Activated CD4-positive, alpha-beta T cell treated with anti-CD3 and anti-CD28 coated beads, Interleukin-2, amount 10 ng/mL, durations not matched to agents 7 days and 5 days (primary cell): ENCODE measurements at places on chromosomes 12 and 14. TPM values are rescaled to one million over a fixed set of nuclear protein-coding genes. Genes with fewer than 3 reads are reported as not detected.
A peak's percentile ranks its signal among the peaks of the same experiment; 100 is the strongest.

B3GNT4 gene
- 0.50 TPM for total RNA-seq

GSC gene
- not detected for total RNA-seq

MSI1 gene
- not detected for total RNA-seq

SLC38A4 gene
- not detected for total RNA-seq

TAS2R14 gene
- 2.1 TPM for total RNA-seq

FAM90A1 gene
- 0.15 TPM for total RNA-seq

C12orf42 gene
- total RNA-seq, result 0.57 TPM

RGS6 gene
- 1.4 TPM for total RNA-seq

KRT4 gene
- total RNA-seq, result not detected

ASB8 gene
- total RNA-seq, result 44.7 TPM

- no peak for DNase-seq
- peaks cover 18% of the 10 kb centered on the region for H3K4me1 ChIP-seq
- H3K27ac ChIP-seq, result no peak overlapping the region
- peaks cover 17% of the 10 kb centered on the region for H3K36me3 ChIP-seq
Measured at GRCh38 chr14:89707086-89707485, 247.4 kb downstream of the EFCAB11 start.

- no peaks in the 10 kb centered on the region for H3K4me1 ChIP-seq
- no peaks in the 10 kb centered on the region for H3K36me3 ChIP-seq
- no peaks in the 10 kb centered on the region for H3K27me3 ChIP-seq
- no peak for DNase-seq
- H3K4me3 ChIP-seq, result no peak overlapping the region
Measured at GRCh38 chr14:29643433-29644211, 284.0 kb downstream of the PRKD1 start.

GRCh38 chr14:60665177-60665550 is 15.9 kb upstream of the SIX1 start:
- H3K4me3 ChIP-seq, result no peak overlapping the region
- no peak overlapping the region for H3K27ac ChIP-seq
- no peaks in the 10 kb centered on the region for H3K4me1 ChIP-seq
- peaks cover 50% of the 10 kb centered on the region for H3K27me3 ChIP-seq

DNA sequence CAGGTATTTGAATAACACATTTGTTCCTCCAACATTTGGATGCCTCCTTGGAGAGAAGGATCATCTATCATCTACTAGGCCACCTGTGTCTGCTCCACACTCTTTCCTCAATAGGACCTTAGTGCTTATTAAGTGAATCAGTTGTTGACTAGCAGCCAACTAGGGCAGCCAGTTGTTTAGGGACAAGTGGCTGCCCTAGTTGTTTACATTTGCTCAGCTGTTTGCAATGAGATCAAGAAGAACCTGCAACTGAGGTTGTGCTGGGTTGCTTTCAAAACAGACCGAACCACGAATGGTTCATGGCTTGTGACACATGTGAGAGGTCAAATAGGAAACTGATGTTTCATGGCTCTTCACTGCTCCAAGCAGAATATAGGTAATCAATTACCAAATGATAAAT is 53.8 kb downstream of the TMCC3 start:
- no peak for DNase-seq
- no peak overlapping the region for H3K27ac ChIP-seq
- no peaks in the 10 kb centered on the region for H3K4me1 ChIP-seq
- no peaks in the 10 kb centered on the region for H3K36me3 ChIP-seq

GRCh38 chr14:65286443-65286842 is 126.1 kb upstream of the FUT8 start:
- no peak overlapping the region for H3K4me3 ChIP-seq
- H3K36me3 ChIP-seq, result peaks cover 24% of the 10 kb centered on the region
- H3K27me3 ChIP-seq, result no peaks in the 10 kb centered on the region
- peaks cover 80% of the 10 kb centered on the region for H3K4me1 ChIP-seq
- H3K27ac ChIP-seq, result peak overlapping the region; percentile 98

DNA sequence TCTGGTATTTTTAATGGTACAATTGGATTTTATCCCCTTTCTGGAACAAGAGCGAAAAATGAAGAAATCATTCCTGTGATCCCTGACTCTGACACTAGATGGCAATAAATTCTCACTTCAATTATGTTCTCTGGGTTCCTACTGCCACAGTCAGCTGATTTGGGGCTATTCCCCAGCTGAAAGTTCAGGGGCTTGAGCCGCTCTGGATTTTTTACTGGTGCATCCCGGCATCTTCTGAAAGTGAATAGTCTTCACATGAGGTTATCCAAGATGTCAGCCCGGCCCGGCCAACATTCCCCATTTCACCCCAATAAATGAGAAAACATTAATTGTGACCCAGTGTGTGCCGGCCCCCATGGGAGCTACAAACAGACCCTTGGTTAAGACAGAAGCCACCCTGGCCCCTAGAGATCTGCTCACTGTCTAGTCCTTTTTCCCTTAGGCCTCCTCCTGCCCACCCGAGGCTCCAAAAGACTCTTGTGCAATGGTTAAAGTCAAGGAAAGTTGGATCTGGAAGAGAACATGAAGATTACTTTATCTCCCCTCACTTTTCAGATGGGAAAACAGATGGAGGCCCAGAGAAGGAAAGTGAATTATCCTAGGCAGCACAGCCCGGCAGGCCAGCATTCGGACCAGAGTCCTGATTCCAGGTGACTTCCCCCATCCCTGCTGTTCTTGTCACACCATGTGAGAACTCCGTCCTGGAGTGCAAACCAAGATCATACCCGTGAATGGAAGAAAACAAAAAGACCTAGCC is 20.8 kb downstream of the CKAP4 start:
- no peaks in the 10 kb centered on the region for H3K36me3 ChIP-seq
- peak; percentile 41 for DNase-seq
- H3K27me3 ChIP-seq, result peaks cover 2% of the 10 kb centered on the region
- peaks cover 17% of the 10 kb centered on the region for H3K4me1 ChIP-seq
- peak overlapping the region; percentile 82 for H3K27ac ChIP-seq

GRCh38 chr12:57552835-57553313 is 3.0 kb downstream of the KIF5A start:
- H3K27me3 ChIP-seq, result peaks cover 14% of the 10 kb centered on the region
- no peak overlapping the region for H3K27ac ChIP-seq
- H3K4me3 ChIP-seq, result no peak overlapping the region
- no peak for DNase-seq

DNA sequence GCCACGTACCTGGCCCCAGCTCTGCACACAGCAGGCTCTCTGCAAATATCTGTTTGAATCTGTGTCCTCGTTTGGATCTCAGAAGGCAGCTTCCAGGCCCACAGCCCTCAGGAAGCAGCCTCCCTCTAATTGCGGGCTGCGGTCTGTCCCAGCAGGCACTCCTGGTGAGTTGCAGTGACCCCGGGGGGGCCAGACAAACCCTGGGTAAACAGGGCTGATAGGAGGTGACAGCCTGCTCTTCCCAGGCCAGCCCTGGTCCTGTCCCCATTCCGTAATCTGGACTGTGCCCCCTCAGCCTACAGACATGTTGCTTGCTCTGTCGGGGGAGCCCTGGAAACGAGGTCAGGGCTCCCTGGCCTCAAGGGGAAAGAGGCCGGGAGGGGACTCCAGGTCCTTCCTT is 2.0 kb downstream of the FOXN4 start:
- no peak for DNase-seq
- peaks cover 66% of the 10 kb centered on the region for H3K27me3 ChIP-seq
- H3K4me1 ChIP-seq, result peaks cover 10% of the 10 kb centered on the region
- H3K36me3 ChIP-seq, result no peaks in the 10 kb centered on the region
- H3K4me3 ChIP-seq, result no peak overlapping the region

GRCh38 chr12:6045438-6045837 is 79.0 kb downstream of the VWF start:
- DNase-seq, result no peak
- no peaks in the 10 kb centered on the region for H3K27me3 ChIP-seq
- no peak overlapping the region for H3K4me3 ChIP-seq
- no peaks in the 10 kb centered on the region for H3K4me1 ChIP-seq

- DNase-seq, result no peak
- H3K4me3 ChIP-seq, result no peak overlapping the region
- peaks cover under 1% of the 10 kb centered on the region for H3K4me1 ChIP-seq
- peaks cover 7% of the 10 kb centered on the region for H3K27me3 ChIP-seq
- no peak overlapping the region for H3K27ac ChIP-seq
Measured at GRCh38 chr14:73227812-73228781, 9.2 kb upstream of the PAPLN start.

- H3K4me3 ChIP-seq, result no peak overlapping the region
- no peaks in the 10 kb centered on the region for H3K27me3 ChIP-seq
- DNase-seq, result no peak
- no peaks in the 10 kb centered on the region for H3K4me1 ChIP-seq
Measured at GRCh38 chr14:100767003-100767787, 40.5 kb downstream of the DLK1 start.

DNA sequence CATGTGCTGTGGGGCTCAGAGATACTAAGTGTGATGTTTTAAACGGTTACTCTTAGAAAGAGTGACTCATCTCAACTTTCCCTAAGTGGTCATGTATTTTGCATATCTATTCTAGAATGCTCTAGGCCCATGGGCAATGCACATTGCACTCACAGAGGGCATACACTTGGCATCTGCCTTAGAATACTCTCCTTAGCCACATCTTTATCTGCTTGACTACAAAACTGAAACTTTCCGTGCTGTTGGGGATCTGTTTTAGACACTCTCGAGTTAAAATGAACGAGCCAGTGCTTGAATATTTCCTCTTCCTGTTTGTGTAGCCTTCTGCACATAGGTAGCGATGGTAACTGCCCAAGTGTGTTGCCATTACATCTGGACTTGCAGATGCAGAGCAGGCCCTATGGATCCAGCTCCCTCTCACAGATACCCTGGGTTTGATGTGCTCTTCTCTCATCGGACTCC is 180.5 kb downstream of the CAND1 start:
- H3K4me1 ChIP-seq, result peaks cover 28% of the 10 kb centered on the region
- H3K36me3 ChIP-seq, result peaks cover 8% of the 10 kb centered on the region
- peak overlapping the region; percentile 71 for H3K27ac ChIP-seq
- no peak overlapping the region for H3K4me3 ChIP-seq
- DNase-seq, result peak; percentile 8
- H3K27me3 ChIP-seq, result peaks cover 12% of the 10 kb centered on the region

DNA sequence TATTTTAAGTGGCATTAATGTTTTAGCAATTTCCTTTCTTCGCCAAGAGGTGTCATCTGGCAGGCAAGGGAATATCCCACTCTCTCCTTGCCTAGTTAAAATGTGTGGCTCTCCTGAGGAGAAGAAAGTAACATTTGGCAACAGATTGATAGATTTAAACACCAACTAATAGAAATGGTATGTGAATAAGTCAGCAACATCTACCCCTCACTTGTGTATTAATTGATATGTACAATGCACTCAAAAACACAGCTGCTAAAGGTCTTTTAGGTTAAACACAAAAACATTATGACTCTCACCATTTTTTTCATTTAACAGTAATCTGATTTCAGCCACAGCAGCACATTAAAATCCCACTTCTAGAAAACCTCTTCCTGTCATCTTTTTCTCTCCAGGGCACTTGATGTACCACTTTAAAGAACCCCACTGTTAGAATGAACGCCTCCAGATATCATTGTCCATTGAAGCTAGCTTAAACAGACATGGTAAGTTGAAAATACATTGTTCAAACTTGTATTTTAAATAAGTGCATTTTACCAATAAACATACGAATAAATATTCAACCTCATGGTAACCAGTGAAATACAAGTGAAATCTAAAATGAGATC is 151.7 kb downstream of the RPAP3 start:
- peaks cover 7% of the 10 kb centered on the region for H3K36me3 ChIP-seq
- H3K4me1 ChIP-seq, result peaks cover 6% of the 10 kb centered on the region
- H3K27me3 ChIP-seq, result no peaks in the 10 kb centered on the region

DNA sequence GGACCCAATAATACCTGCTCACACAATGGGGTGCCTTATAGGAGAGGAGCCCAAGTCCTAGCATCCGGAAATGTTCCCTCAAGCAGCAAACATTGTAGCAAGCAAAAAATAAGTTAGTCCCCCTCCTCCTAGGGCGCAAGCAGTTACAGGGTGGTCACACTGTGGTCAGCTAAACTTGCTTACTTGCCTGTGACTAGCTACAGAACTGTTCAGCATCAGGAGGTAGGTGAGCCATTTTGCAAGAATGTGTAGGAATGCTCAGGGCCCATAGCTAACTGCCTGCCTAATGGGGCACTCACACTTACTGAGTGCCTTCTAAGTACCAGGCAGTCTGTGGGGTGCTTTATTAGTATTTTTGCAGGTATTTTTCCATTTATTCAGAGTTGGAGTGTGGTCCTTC is 154.6 kb upstream of the GRIN2B start:
- H3K27me3 ChIP-seq, result peaks cover 14% of the 10 kb centered on the region
- DNase-seq, result no peak
- H3K4me3 ChIP-seq, result no peak overlapping the region

DNA sequence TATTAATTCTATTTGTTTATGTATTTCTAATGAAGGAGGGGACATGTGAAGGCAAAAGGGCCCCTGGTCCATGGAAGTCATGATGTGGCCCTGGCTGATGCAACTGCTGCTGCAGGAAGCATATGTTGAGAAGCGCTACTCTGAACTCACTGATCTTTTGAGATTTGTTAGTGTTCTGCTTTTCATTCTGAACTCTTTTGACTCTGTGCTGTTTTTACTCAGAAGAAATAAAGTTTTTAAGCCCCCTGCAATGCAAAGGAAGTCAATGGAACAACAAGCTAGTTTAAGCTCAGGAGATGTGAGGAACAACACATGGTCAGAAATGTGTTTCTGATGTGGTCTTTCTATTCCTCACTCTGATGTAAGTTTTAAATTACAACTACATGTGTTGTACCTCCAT is 88.9 kb upstream of the BTG1 start:
- peaks cover 16% of the 10 kb centered on the region for H3K4me1 ChIP-seq
- H3K36me3 ChIP-seq, result no peaks in the 10 kb centered on the region
- DNase-seq, result no peak
- H3K4me3 ChIP-seq, result no peak overlapping the region

GRCh38 chr12:6635856-6636531 is at the start of gene LPAR5:
TSS of gene LPAR5 (minus strand) at chr12:6635959. CDS start at chr12:6621248, 14,711 bp downstream.
- peak within 1 kb of the TSS; percentile 69 for H3K4me3 ChIP-seq
- no peak for DNase-seq
- H3K27ac ChIP-seq, result peak within 1 kb of the TSS; percentile 85
- peaks cover 2% of the 10 kb centered on the region for H3K36me3 ChIP-seq
- H3K27me3 ChIP-seq, result peaks cover 3% of the 10 kb centered on the region

- H3K4me1 ChIP-seq, result peaks cover 8% of the 10 kb centered on the region
- DNase-seq, result peak; percentile 83
- peaks cover 41% of the 10 kb centered on the region for H3K27me3 ChIP-seq
- H3K4me3 ChIP-seq, result no peak overlapping the region
- no peak overlapping the region for H3K27ac ChIP-seq
Measured at GRCh38 chr14:20857630-20858261, 33.4 kb upstream of the RNASE3 start.

DNA sequence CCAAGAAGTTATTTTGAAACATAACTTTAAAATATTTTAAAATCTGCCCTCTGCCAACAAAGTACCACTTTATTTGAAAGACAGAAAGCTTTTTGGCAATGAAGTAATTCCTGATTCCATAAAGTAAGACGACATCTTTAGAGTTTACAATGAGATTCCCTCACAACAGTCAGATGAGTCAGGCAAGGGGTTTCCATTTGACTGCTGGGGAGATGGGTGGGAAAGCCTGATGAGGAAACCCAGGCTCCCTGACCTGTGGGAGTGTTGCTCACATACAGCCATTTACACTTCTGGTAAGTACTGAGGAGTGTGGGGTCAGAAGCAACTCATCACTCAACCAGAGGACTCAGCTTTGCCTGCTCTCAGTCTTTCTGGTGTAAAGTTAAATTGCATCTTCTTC is 10.2 kb downstream of the KITLG start:
- H3K36me3 ChIP-seq, result no peaks in the 10 kb centered on the region
- no peak for DNase-seq
- peaks cover 1% of the 10 kb centered on the region for H3K27me3 ChIP-seq
- H3K4me1 ChIP-seq, result no peaks in the 10 kb centered on the region
- no peak overlapping the region for H3K27ac ChIP-seq
- H3K4me3 ChIP-seq, result no peak overlapping the region
